Activated T-helper 2 cell treated with anti-CD3 and anti-CD28 coated beads, Interferon-gamma antibody, Interleukin-2, Interleukin-4, amounts not matched to agents 10 μg/mL and 5 μg/mL and 100 μg/mL, durations not matched to agents 14 hours and 24 hours and 36 hours (primary cell): ENCODE measurements at places on chromosomes 1 and 21. TPM values are rescaled to one million over a fixed set of nuclear protein-coding genes. Genes with fewer than 3 reads are reported as not detected.

GRCh38 chr1:38293567-38293966 is 247.0 kb upstream of the POU3F1 start:
- DNase-seq = no peak

- DNase-seq = no peak
Observed at GRCh38 chr1:213940947-213941346, 46.8 kb upstream of the PROX1 start.

- DNase-seq = no peak
Observed at GRCh38 chr1:106621853-106622252, 434.6 kb upstream of the PRMT6 start.

DNA sequence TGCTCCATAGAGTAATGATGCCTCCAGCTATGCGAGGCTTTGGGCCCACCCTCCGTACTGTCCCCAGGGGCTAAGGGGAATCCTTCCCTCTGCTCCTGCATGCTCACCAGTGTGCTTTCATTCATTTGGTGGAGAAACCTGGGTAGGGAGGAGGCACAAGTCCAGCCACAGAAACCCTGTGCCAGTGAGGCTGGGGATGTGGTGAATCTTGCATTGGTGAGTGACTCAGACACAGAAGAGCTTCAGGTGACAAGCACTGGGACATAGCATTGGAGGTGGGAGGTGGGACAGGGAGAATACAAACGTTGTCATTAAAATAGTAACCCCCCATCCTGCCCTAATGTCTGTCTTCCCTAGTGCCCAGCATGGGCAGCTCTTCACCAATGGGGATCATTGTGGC is 5.2 kb downstream of the FCGR2A start:
- DNase-seq = no peak

GRCh38 chr1:167616521-167616920 is 13.5 kb upstream of the RCSD1 start:
- DNase-seq = no peak

- DNase-seq = no peak
Observed at GRCh38 chr1:36594023-36594422, 111.3 kb upstream of the CSF3R start.

- DNase-seq = no peak
Observed at GRCh38 chr1:2451741-2452140, 24.3 kb upstream of the PLCH2 start.

DNA sequence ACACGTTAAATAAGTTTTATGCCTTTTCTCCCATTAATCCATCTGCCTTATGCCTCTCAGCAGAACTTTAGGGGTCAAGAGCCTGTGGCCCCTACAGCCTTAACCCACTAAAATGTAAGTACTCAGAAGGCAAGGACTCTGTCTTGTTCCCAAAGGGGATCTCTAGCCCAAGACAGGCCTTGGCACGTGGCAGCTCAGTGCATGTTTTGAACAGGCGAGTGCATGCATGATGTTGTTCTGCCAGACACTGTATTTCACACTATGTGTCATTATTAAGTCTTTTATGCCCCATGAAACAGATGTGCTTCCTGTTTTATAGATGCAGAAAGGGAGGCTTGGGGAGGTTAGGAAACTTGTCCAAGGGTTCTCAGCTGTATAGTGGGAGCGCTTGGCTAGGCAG is 102.8 kb downstream of the ETS2 start:
- no peak for DNase-seq

DNA sequence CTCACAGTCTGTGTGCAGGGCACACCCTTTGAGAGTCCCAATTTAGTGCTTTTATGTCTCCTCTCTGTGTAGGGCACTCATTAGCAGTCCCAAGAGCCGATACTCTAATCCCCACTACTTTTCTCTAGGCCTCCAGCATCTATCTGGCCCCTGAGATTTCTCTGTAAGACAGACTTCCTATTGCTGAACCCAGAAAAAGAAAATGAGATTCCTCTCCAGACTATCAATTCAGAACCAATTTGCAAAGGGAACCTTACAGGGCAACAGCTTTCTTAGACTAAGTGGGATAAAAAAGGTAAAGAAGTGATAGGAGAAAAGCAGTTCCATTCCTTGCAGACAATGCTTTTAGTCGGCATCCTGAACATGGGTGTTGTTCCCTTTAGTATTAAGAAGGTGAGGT is 172.2 kb downstream of the EDEM3 start:
- DNase-seq = no peak

OR2L3 gene
- total RNA-seq = not detected in 2 replicates
